Stimulated activated CD8-positive, alpha-beta memory T cell treated with anti-CD3 and anti-CD28 coated beads, Interleukin-7, amount 100 ng/mL, for 1 hour (primary cell): ENCODE measurements at places on chromosomes 5 and 9.

DNA sequence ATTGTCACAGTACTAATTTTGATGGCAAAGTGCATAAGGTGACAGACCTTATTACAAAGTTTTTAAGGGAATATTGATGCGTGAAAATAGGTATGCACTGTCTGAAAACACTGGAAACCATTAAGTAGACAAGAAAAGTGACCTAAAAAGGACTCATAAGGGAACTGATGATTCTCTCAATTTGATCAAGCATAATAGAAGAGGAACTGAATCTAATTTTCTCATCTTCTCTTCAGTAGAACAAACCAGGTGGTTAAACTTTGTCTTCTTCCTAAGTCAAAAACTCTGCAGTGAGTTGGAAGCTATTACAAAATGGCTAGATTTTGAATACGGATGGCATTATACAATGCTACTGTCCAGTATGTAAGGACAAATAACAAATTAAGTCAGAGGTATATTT, 53.4 kb downstream of the RNF145 start:
- DNase-seq = no peak

DNA sequence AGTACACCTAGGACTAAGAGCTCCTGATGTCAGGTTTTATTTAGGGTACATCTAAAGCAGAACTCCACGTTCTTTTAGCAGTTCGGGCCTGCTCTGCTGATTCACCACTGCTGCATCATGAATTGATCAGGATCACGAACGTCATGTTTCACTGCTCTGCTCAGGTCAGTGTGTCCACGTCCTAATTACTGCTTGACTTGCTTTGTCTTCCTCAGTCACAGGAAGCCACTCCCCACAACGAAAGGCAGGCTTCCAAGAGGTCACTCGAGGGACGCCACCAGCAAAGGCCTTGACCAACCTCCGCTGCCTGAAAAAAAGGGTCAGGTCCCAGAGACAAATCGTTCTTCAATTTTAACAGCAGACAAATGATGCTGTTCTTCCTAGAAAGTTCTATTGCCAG, 40.3 kb downstream of the CTNND2 start:
- DNase-seq = no peak

GRCh38 chr5:64646169-64646568, 44.1 kb upstream of the SHISAL2B start:
- DNase-seq = no peak

DNA sequence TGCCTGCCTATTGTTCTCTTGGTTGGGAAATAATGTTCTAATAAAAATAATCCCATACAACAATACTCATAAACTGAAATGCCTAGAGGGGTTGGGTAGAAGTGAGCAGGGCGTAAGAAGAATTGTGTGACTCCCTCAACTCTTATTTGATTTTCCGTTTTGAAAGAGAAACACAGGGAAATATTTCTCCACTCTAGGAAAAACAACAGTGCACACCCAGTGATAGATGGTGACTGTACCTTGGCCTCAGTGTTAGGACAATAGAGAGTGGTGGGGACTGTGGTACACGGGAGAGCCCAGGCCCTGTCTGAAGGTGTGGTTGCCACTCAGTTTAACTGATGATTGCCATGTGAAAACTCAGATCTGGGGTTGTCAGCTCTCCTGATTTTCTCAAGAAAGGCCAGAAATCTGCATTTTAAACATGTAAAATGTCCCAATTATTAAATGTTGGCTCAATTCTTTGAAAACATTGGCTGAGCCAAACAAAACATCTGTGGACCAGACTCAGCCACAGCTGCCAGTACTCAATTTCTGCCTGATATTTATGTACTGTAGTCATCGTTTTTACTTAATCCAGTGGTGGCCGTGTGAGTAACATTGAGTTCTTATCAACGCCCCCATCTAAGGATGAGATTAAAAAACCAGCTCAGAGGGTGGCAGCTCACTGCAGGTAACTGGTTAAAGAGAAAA, 103.8 kb upstream of the ZNF618 start:
- no peak for DNase-seq

- DNase-seq = no peak
These were observed 52.2 kb downstream of the SLC36A1 start for GRCh38 chr5:151499501-151500035.

DNA sequence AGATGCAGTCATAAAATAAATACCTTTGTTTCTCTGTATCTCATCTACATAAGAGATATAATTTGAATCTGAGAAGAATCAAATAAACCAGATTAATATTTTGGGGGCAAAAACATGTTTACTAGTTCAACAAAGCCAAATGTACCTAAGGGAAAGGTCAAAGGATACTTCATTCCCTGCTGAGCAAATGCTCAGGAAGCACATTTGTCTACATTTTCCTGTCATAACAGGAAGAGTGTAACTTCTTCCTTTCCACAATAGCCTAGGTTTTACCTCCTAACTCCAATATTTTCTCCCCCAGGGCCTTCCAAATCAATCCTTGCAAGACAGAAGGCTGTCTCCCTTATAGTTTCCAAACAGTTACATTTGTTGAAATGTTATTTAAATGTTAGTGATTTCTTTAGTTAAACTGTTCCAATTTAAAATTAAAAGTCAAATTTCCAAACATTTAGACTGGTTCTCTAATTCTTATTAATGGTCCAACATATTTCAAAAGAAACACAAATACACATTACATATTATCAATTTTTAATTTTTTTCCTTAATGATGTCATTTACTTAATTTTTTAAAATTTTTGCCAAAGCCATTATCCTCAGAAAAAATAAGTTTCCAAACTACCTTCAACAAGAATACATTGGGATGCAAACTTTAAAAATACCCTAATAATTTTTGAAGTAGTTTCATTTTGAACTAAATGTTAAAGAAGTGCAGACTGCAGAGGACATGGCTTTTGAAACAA, 67.8 kb downstream of the MEF2C start:
- DNase-seq = no peak

- no peak for DNase-seq
These were observed 1.4 kb downstream of the ZMYND19 start for GRCh38 chr9:137588891-137589290.

DNA sequence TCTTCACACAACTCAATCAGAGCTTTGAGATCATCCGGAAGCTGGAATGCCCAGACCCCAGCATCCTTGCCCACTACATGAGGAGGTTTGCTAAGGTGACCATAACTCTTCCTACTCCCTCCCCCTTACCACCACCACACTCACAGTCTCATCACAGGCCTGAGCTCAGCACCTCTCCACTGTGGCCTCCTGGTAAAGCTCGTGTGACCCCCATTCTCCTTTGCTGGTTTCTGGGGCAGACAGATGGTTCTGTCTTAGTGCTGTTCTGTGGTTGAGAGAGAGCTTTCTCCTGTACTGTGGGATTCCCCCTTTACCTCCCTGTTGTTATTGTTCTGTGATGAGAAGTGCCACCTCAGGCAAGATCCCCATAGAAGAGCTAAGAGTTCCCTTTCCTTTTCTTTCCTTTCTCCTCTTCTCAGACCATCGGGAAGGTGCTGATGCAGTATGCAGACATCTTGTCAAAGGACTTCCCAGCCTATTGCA, 92.7 kb upstream of the RUSC2 start:
- no peak for DNase-seq

- no peak for DNase-seq
These were observed 200.5 kb downstream of the HINT1 start for GRCh38 chr5:130964231-130965202.

- no peak for DNase-seq
These were observed 291.4 kb upstream of the ISL1 start for GRCh38 chr5:51091816-51092215.

DNA sequence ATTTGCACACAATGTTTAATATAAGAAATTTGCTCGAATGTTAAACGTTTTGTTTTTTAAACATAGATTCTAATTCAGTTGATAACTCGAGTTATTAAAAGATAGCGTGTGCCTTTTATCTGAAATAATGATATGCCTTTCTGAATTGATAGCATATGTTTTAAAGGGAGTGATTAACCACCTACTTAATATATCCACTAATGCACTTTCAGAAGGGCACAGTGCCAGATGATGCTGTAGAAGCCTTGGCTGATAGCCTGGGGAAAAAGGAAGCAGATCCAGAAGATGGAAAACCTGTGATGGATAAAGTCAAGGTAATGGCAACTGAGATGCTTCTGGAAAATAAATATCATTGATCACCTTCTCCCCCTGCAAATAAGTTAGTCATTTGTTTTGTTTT, 53.9 kb downstream of the ERAP1 start:
- DNase-seq = no peak

DNA sequence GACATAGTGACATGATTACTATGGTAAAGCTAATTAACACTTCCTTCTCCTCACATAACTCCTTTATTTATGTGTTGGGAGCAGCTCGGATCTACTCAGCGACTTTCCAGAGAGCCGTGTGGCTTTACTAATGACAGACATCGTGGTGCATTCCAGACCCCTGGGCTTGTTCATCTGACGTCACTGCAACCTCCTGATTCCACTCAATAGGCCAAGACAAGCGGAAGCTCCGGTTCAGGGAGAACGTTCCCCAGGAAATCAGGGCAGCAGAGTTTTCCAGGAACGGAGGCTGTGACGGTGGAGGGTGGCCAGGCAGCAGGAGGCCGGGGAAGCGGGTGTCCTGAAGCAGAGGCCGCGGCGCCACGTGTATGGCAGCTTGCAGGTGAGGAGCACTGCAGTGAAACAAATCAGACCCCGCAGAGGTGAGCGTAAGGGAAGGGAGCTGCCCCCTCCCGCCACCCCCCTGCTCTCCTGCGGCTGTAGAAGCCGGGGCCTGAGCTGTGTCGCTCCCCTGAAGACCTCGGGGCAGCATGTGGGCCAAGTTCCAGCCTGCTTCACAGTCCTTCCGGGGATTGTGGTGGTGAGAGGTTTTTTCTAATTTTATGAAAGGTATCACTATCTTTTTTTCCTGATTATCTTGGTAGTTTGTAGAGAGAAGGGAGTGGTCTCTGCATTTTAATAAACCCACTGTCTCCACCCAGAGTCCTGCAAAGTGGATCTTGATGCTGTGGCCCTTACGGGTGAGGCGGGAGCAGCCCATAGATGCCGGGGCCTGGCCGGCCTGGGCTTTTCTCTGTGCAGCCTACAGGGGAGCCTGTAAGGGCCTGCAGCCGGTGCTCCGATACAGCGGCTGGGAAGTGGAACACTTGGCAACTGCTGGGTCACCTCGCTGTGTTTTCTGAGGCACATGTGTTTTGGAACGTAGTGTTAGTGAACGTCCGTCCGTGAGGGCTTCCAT, 220.4 kb upstream of the IRX4 start:
- DNase-seq = no peak

- no peak for DNase-seq
These were observed 35.5 kb upstream of the GLRX start for GRCh38 chr5:95858023-95858461.

- DNase-seq = no peak
These were observed 301.5 kb downstream of the KCTD16 start for GRCh38 chr5:144472221-144472620.

- no peak for DNase-seq
These were observed 117.7 kb downstream of the MAPKAP1 start for GRCh38 chr9:125589287-125589686.

DNA sequence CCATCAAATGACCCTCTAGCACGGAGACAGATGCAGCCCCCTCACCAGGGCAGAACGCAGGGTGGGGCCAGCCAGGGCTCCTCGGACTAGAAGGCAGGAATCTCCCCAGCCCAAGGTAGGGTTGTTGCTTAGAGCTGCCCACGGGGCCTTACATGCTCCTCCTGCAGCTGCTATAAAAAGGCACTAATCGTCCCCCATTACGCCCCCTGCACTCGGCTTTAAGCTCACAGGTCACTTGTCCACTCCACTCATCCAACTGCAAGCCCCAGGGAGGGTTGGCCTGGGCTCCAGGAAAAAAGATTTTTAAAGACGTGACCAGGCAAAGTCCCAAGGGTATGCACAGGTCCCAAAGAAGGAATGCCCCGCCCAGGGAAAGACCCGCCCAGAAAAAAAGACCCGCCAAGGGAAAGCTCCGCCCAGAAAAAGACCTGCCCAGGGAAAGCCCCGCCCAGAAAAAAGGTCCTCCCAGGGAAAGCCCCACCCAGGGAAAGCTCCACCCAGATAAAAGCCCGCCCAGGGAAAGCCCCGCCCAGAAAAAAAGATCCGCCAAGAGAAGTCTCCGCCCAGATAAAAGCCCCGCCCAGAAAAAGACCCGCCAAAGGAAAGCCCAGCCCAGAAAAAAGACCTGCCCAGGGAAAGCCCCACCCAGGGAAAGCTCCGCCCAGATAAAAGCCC, 11.1 kb downstream of the GRIN1 start:
- DNase-seq = no peak

DNA sequence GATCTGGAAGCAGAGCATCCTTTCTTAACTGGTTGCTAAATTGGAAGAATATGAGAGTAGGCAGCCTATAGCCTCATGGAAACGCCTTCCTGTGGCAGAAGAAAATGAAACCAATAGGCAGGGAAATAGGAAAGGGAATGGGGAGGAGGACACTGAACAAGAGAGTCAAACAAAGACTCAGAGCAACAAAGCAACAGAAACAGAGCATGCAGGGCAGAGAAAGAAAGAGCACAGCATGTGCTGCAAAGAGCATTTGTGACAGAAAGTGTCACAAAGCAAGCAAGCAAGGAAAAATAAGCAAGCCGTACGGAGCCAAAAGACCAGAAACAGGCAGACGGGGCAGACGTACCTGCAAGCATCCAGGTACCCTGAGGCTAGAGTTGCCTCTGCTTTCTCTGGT, 123.1 kb downstream of the RAPGEF6 start:
- no peak for DNase-seq

GRCh38 chr5:133688391-133688790, 76.0 kb upstream of the FSTL4 start:
- no peak for DNase-seq

DNA sequence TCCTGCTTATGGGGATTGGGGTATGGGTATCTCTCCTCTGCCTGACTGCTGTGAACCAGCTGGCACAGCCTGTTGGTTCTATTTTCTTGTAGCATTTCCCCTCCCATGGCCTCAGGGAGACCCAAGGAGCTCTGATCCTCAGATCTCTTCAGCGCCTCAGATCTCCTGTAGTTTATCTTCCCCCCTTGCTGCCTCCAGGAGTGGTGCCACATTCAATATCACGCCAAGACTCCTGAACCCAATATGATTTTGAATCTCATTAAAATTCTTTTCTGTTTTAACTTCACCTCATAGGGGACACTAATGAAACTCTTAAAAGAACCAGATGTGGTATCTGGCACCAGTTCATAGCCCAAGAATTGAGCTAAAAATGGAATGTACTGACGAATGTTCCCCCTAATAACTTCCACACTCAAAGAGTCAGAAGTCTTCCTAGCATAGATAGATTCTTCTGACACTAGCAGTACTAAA, 59.6 kb upstream of the LIFR start:
- DNase-seq = no peak

GRCh38 chr9:133484671-133485437, 6.0 kb upstream of the SLC2A6 start:
- DNase-seq = no peak

- DNase-seq = no peak
These were observed 69.0 kb downstream of the DAB2IP start for GRCh38 chr9:121720311-121721057.

GRCh38 chr5:93604644-93605515, 21.9 kb downstream of the NR2F1 start:
- DNase-seq = no peak
